ENCODE measurements at places on chromosomes 4 and X. TPM values are rescaled to one million over a fixed set of nuclear protein-coding genes. Genes with fewer than 3 reads are reported as not detected.

Gene LRP2BP
- 0.12 TPM for polyA plus RNA-seq

Gene MMRN1
- polyA plus RNA-seq = not detected

- peaks cover 6% of the 10 kb centered on the region for H3K27me3 ChIP-seq
- H3K4me3 ChIP-seq = peak overlapping the region; percentile 75
- H3K4me1 ChIP-seq = peaks cover 7% of the 10 kb centered on the region
- no peaks in the 10 kb centered on the region for H3K36me3 ChIP-seq
- no peak overlapping the region for H3K27ac ChIP-seq
Measured at GRCh38 chr4:2963966-2964471, 648 bp downstream of the GRK4 start.

Gene HDAC8
- polyA plus RNA-seq = 9.6 TPM

GRCh38 chr4:13378973-13379759 lies 105.0 kb downstream of the RAB28 start:
- no peak overlapping the region for H3K4me3 ChIP-seq
- 0 out of 2 replicates have a peak, but pooled peaks cover 2% of the 10 kb centered on the region for H3K4me1 ChIP-seq
- no peaks in the 10 kb centered on the region for H3K36me3 ChIP-seq
- H3K27me3 ChIP-seq = peaks cover 1% of the 10 kb centered on the region
- no peak for DNase-seq

Gene HOPX
- polyA plus RNA-seq = not detected
